Naive thymus-derived CD4-positive, alpha-beta T cell (primary cell): ENCODE measurements at places on chromosomes 7 and 10.

DNA sequence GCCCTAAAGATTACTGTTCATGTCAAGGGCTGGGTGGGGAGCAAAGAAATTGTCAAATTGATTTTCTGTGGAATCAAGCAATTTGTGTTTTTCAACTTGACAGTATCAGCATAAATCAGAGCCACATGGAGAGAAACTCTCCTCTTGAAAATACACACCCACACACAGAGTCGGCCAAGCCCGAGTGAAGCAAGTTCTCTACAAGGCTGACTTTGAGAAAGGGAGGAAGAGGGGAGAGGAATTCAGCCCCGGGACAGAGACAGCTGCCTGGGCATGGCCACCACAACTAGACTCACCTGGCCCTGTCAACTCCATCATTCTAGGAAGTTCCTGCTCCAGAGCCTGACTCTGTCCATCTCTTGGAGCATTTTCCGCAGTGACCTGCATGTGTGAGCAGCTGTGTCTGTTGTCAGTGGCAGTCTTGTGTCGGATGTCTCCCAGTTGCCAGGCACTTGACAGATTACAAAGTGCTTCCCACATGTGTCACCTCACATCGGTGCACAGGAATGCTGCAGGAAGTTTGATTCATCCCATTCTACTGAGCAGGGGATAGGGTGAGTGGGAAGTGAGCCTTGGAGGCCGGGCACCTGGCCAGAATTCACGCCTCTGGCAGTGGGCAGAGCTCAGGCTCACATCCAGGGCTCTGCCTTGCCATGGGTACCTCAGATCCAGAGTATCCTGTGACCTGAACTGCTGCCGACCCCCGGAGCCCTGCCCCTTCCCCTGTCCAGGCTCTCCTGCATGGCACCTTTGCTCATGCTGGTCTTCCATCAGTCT, 37.9 kb downstream of the ADAM12 start:
- no peak for DNase-seq
- H3K4me3 ChIP-seq: no peak overlapping the region
- H3K4me1 ChIP-seq: no peaks in the 10 kb centered on the region
- H3K27ac ChIP-seq: no peak overlapping the region
- H3K36me3 ChIP-seq: no peaks in the 10 kb centered on the region
- H3K27me3 ChIP-seq: no peaks in the 10 kb centered on the region

- peak overlapping the region; percentile 84 for H3K27ac ChIP-seq
- DNase-seq: no peak
- H3K4me3 ChIP-seq: peak overlapping the region; percentile 82
- H3K36me3 ChIP-seq: peaks cover 7% of the 10 kb centered on the region
- no peaks in the 10 kb centered on the region for H3K4me1 ChIP-seq
Measured at GRCh38 chr7:66741710-66742049, 1.1 kb downstream of the RABGEF1 start.

DNA sequence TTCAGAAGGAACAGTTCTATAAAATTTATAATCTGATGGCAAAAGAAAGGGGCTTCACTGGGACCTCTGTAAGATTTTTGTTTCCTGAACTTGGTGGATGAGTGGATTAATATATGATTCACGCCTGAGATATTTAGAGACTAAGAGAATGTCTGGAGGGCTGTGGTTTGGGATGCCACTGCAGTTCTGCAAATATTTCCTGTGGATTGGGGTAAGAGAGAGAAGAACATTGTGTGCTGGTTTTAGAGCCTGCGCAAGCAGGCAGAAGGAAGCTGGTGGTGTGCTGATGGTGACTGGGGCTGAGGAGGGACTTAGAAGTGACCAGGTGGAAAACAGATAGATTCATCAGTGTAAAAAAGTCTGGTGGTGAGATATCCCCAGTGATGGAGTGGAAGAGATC, 87.0 kb downstream of the SUGCT start:
- no peak overlapping the region for H3K27ac ChIP-seq
- H3K36me3 ChIP-seq: no peaks in the 10 kb centered on the region

DNA sequence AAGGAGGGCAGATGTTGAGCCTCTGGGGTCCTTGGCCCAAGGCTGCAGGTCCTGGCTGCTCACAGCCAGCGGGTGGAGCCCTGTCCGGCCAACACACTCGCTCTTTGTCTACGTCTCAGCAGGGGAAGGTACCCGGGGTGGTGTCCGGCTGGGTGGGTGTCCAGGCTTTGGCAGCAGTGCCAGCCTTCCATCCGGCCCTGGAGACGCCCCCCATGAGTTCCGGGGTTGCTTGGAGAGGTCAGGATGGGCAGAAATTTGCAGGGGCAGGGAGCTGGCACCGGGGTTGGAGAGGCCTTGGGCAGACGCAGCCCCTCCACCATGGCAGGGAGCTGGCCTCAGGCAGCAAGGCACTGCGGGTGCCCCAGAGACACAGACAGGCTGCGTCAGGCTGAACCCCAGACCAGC, 42.2 kb upstream of the ELN start:
- DNase-seq: no peak
- no peaks in the 10 kb centered on the region for H3K4me1 ChIP-seq
- no peak overlapping the region for H3K27ac ChIP-seq
- no peaks in the 10 kb centered on the region for H3K27me3 ChIP-seq
- no peak overlapping the region for H3K4me3 ChIP-seq

- H3K4me3 ChIP-seq: no peak overlapping the region
- H3K27ac ChIP-seq: no peak overlapping the region
Measured at GRCh38 chr7:31811650-31812461, 124.8 kb downstream of the PPP1R17 start.

DNA sequence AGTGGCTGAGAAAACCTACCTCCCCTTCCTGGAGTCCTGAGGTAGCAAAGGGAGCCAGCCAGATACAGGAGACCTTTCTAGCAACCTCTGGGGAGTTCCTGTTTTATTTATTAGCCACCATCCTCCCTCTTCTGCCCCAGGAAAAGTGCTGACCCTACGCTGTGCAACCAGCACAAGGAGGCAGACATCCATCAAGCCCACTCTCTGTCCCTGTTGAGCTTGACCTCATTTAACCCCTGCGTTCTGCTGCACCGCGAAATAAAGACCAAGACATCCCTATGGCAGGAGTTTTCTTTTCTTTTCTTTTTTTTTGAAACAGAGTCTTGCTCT, 25.3 kb upstream of the ANKRD2 start:
- H3K4me3 ChIP-seq: no peak overlapping the region
- DNase-seq: no peak
- H3K27ac ChIP-seq: no peak overlapping the region
- no peaks in the 10 kb centered on the region for H3K27me3 ChIP-seq

GRCh38 chr7:2996141-2996540, 47.5 kb downstream of the CARD11 start:
- no peaks in the 10 kb centered on the region for H3K4me1 ChIP-seq
- no peak for DNase-seq
- peaks cover 64% of the 10 kb centered on the region for H3K36me3 ChIP-seq
- no peaks in the 10 kb centered on the region for H3K27me3 ChIP-seq
- no peak overlapping the region for H3K4me3 ChIP-seq
- H3K27ac ChIP-seq: no peak overlapping the region

DNA sequence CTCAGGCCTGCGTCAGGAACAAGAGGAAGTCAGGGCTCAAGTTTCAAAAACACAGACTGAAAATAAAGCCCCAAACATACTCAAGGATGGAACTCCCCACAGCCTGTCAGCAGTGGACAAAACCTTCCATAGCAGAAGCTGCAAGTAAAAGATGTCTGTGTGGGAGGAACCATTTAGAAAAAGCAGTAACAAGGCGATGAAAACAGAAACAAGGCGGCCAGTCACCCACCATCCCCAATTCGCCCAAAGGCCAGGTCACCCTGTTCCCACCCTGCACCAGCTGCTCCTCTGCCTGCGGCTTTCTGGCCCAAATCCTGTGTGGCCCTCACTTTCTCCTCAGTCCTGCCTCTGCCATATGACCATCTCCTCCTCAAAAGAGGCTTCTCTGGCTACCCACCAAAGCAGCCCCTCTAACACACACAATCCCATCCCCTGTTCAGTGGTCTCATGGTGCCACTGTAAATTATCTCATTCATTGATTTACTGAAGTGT, 27.8 kb downstream of the KCNMA1 start:
- no peaks in the 10 kb centered on the region for H3K36me3 ChIP-seq
- no peaks in the 10 kb centered on the region for H3K4me1 ChIP-seq
- H3K4me3 ChIP-seq: no peak overlapping the region
- no peak overlapping the region for H3K27ac ChIP-seq

DNA sequence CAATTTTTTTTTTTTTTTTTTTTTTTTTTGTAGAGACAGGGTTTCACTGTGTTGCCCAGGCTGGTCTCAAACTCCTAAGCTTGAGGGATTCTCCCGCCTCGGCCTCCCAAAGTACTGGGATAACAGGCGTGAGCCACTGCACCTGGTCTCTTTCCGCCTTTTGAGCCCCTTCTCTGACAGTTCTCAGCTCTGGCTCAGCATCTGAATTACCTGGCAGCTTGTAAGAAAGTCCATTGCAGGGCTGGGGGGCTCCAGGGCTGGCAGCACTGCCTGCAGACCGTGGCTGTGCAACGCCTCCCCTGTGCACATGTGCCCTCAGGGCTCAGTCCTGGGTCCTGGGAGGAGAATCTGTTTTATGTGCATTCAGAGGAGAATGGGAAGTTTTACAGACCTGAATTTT, 37.6 kb downstream of the VWA2 start:
- H3K27ac ChIP-seq: no peak overlapping the region
- H3K36me3 ChIP-seq: no peaks in the 10 kb centered on the region
- no peak for DNase-seq
- H3K27me3 ChIP-seq: no peaks in the 10 kb centered on the region

GRCh38 chr7:82126576-82126975, 317.0 kb downstream of the CACNA2D1 start:
- H3K27ac ChIP-seq: no peak overlapping the region
- no peak for DNase-seq
- no peaks in the 10 kb centered on the region for H3K4me1 ChIP-seq
- H3K36me3 ChIP-seq: no peaks in the 10 kb centered on the region
- no peak overlapping the region for H3K4me3 ChIP-seq
- H3K27me3 ChIP-seq: no peaks in the 10 kb centered on the region
